AG20443 (cell line): ENCODE measurements at places on chromosomes 3 and 15.

GRCh38 chr3:149273096-149273751, 51.6 kb upstream of the CP start:
- peak; percentile 72 for DNase-seq

GRCh38 chr15:76147906-76148570, 88.3 kb downstream of the TMEM266 start:
- DNase-seq = peak; percentile 80

GRCh38 chr3:79597709-79598108, 170.1 kb downstream of the ROBO1 start:
- DNase-seq = no peak

DNA sequence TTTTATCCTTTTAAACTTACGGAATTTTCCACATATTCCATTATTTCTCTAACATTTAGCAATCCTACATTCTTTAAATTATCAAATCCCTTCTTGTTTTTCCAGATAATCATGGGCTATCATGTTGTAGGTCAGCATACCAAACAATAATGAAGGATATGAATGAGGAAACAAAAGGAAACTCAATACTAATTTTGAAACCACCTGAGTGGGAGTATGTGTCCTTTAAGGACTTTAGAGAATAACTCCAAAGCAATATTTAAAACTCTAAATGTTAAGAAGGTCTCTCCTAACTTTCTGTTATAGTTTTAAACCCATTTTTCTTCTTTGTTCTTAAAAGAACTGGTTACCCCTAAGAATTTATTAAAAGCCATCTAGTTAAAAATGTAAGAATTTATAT, 43.0 kb downstream of the TP53BP1 start:
- DNase-seq = no peak

DNA sequence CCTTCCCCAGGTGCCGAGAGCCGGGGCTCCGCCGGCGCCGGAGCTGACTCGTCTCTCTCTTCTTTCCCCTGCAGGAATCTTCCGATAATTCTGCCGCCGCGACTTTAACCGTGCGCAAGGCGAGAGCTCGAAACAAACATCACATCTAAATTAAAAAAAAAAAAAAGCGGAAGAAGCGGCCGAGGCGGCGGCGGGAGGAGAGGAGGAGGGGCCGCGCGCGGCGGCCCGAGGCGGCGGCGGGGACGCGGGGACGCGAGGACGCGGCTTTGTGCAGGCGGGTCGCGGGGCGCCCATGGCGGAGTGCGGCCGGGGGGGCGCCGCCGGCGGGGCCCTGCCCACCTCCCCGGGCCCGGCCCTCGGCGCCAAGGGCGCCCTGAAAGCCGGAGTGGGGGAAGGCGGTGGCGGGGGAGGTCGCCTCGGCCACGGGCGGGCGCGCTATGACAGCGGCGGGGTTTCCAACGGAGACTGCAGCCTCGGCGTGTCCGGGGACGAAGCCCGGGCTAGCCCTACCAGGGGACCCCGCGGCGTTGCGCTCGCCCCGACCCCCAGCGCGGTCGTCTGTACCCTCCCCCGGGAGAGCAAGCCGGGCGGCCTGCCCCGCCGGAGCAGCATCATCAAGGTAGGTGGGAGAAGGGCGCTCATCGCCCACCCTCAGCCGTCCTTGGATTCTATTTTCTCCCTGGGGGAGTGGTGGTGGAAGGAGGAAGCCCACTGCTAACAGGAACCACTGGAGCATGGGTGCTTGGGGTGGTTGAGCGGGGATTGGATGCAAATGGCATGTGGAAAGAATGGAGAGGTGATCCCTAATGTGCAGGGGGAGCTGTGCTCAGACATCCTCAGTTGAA, at the start of gene PLCL2:
Gene PLCL2, plus strand, starts transcription at position 208 of the 845 bp plus-strand sequence. Its CDS starts 85 bp downstream, at position 293.
- DNase-seq = peak; percentile 72
